Anterior cingulate cortex (tissue), 58 donors: ENCODE measurements at places on chromosomes 3 and 15.

DNA sequence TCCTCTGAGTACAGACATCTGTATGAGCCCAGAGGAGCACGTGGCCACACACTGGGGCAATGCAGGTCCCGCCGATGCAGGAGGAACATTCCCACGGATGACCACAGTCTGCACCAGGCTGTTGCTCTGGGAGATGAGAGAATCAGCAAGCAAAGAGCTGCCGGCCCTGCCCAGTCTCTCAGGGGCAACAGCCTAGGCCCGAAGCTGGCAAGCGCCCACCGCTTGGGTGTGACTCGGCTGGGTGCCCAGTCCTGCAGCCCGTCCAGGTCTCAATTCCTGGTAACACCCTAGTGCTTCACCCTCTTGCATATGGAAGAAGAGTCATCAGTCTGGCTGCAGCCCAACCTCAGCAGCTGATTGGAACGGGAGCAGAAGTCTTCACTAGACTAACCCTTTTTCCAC is 153.7 kb upstream of the HES1 start:
- DNase-seq: peak; percentile 68

GRCh38 chr3:133236901-133237300 is 163.0 kb upstream of the BFSP2 start:
- DNase-seq: no peak

DNA sequence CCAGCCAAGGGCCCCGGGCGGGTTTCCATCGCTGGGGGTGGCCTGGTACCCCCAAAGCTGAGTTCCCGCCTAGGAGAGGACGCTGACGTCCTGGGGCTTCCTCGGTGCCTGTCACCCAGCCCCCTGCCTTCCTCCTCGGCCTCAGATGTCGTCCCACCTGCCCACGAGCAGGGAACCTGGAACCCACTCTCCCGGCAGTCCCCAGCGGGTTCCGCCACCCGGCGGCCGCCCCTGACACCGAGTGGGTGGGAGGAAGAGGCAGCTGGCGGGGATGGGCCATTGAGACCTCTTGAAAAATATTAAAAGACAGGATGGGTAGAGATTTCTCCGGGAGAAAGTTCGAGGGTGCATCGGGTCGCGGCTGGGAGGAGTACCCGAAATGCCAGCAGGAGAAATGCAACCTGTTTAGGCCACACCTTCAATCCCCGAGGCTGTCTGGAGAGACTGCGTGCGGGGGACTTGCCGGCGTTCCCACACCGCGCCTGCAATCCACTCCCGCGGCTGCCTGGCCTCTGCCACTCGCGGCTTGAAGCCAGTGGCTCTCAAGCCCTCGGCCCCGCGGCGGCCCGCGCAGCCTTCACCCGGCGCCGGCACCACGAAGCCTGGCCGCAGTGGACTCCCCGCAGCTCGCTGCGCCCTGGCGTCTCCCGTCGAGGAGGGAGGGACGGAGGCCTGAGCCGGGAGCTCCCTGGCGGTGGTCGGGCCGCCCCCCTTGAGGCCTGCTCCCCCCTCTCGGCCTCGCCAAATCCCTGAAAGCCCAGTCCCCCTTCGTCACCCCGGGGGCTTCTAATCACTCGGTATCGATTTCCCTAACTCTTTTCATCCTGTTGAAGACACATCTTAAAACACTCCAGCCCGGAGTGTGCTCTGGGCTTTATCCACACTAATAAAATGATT is 8.6 kb upstream of the NR2F2 start:
- no peak for DNase-seq

DNA sequence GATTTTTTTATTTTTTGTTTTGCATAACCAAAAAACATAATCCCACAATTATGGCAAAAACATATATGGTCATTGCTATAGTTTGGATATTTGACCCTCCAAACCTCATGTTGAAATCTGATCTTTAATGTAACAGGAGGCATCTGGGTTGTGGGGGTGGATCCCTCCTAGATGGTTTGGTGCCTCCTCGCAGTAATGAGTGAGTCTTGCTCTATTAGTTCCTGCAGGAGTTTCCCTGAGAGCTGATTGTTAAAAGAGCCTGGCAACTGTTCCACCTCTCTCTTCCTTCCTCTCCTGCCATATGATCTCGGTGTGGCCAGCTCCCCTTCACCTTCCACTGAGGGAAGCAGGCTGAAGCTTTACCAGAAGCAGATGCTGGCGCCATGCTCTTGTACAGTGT is 33.2 kb upstream of the TRIM59 start:
- no peak for DNase-seq
